HT1080 (cell line): ENCODE measurements at places on chromosomes 12 and 14. TPM values are rescaled to one million over a fixed set of nuclear protein-coding genes. Genes with fewer than 3 reads are reported as not detected.

DNA sequence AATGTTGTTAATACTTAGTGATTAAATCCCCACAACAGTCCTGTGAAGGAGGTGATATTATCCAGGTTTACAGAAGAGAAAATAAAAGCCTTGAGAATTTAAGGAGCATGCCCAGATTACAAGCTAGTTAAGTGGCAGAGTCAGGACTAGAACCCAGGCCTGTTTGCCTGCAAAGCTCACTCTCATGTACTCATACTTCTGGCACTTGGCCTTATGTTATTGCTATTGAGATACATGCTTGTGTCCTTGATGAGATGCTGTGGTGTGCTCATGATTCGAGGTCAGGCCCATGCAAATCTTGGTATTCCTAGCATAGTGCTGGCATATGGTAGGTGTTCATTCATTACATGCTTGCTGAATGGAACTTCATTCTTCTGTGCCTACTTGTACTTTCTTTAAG is 7.6 kb upstream of the EID3 start:
- no peak for DNase-seq

DNA sequence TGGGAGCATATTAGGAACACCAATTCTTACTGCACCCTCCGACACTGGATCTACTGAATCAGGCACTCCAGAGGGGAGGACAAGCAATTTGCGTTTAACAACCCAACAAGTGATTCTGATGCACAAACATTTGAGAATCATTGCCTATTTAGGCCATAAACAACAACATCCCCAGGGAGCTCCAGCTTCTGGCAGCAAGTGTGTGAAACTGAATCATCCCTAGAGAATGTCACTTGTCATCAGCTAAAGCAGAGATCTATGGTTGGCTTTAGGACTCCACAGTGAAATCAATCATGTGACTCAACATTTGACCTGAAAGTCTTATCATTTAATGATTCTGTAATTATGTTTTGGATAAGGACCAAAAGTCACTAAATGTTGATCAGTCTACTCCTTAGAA is 505.0 kb upstream of the FLRT2 start:
- DNase-seq = no peak

DNA sequence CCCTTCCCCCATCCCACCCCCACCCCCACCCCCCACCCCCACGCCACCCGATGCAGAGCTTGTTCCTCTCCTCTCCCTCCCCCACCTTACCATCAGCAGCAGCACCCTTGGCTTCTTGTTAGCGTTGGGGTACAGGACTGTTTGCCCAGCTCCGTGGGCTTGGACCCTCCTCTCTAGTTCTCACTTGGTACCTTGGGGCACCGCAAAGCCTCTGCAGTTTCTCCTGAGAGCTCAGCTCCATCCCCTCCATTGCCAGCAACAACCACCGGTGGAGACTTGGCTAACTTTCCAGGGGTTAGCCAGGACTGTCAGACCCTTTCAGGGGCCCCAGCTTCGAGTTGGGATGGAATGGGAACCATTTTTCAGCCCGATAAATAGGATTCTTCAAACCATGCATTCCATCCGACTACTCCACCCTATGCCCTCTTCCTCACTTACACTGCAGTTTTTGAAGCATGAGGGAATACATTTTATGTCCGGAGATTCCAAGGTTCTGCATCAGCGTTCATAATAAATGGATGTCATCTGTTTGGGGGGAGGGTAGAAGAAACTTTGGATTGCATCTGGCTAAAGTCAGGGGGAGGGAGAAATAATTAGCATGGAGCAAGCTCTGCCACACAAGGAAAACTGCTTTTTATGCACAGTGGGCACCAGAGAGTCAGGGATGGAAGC is 1.1 kb downstream of the SCN8A start:
- peak; percentile 53 for DNase-seq

ZDHHC22 gene
- 0.10 TPM in 1 of 2 replicates, not detected in the other for total RNA-seq

- DNase-seq = peak; percentile 77
Observed at GRCh38 chr12:5171701-5172100, 128.0 kb downstream of the KCNA5 start.

DNA sequence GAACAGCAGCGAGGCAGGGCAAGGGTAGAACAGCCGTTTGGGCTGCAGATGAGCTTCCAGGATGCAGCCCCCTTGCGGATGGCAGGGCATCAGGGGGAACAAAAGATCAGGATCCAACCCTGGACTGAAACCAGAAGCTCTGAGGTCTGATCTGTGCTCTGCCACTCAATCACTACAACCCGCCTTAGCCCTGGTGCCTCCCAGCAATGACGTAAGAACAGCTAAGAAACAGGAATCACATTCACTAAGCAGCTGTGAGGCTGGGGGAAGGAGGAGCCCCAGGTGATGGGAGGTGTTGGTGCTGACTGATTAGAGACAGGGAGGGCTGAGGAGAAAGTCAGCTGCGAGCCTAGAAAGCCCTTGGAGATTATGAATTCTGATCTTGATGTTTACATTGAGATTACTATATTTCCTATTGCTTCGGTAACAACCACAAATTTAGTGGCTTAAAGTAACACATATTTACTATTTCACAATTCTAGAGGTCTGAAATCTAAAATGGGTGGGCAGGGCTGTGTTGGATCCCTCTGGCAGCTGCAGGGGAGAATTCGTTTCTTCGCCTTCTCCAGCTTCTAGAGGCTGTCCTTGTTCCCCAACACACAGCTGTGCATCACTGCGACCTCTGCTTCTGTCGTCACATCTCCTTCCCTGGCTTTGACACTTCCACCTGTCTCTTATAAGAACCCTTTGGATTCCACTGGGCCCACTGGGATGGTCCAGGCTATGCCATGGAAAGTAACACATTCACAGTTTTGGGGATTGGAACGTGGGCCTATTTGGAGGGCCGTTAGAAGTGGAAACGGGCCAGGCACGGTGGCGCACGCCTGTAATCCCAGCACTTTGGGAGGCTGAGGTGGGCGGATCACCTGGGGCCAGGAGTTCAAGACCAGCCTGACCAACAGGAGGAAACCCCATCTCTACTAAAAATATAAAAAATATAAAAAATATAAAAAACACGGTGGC is 6.1 kb upstream of the CD9 start:
- DNase-seq = no peak

GRCh38 chr12:105887131-105887530 is 251.6 kb downstream of the NUAK1 start:
- DNase-seq = no peak

DNA sequence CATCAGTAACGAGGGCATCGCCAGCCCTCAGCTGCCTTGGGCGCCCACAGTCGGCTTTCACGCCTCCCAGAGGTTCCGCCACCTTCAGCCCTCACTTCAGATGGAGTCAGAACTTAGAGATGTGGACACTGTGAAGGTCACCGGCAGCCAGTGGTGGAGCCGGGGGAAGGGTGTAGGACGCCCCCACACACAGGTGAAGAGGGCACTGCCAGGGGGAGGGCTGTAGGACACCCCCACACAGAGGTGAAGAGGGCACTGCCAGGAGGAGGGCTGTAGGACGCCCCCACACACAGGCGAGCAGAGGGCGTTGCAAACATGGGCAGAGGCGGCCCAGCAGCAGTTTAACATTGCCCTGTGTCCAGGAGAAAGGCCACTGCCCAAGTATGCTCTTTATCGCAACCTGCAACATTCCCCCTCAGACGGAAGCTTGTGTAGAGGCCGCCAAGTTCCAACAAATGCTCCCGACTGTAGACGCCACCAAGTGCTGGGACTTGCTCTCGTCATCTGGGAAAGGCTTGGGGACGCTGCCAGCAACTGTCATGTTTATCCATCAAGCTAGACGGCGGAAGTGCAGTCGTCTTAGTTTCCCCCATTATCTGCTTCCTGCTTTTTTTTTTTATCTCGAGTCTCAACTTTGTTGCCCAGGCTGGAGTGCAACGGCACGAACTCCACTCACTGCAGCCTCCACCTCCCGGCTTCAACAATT is 4.9 kb upstream of the ANKLE2 start:
- DNase-seq = no peak

KRT77 gene
- not detected in 2 replicates for total RNA-seq

DNA sequence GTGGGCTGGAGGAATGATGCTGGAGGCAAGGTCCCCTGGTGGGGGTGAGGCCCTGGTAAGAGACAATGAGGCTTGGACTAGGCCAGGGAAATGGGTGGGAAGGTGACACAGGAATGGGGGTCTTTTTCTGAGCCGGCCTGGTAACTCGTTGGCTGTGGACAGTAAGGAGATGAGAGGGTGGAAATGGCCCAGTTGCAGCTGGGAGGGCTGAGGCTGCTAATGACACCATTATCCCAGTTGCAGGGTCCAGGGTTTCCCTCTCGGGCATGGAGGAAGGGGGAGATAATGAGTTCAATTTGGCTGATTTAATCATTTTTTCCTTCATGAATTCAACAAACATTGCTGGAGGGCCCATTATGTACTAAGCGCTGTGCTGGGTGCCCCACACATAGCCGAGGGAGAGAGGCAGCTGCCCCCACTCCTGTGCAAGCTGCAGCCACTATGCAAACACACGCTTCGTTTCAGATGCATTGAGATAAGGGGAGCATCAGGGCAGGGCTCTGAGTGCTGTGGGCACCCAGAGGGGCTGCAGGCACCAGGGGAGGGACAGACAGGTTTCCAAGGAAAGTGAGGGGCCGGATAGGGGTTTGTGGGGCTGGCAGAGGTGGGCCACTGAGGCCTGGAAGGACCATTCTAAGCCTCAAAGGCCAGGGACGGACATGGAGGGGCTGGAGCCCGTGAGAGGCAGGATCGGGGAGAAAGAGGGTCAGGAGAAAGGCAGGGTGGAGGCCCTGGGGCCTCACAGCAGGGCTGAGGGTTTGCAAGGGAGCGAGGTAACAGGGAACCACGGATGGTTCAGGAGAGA is 43.2 kb upstream of the MEG3 start:
- no peak for DNase-seq

GLS2 gene
- total RNA-seq = not detected in 2 replicates

DNA sequence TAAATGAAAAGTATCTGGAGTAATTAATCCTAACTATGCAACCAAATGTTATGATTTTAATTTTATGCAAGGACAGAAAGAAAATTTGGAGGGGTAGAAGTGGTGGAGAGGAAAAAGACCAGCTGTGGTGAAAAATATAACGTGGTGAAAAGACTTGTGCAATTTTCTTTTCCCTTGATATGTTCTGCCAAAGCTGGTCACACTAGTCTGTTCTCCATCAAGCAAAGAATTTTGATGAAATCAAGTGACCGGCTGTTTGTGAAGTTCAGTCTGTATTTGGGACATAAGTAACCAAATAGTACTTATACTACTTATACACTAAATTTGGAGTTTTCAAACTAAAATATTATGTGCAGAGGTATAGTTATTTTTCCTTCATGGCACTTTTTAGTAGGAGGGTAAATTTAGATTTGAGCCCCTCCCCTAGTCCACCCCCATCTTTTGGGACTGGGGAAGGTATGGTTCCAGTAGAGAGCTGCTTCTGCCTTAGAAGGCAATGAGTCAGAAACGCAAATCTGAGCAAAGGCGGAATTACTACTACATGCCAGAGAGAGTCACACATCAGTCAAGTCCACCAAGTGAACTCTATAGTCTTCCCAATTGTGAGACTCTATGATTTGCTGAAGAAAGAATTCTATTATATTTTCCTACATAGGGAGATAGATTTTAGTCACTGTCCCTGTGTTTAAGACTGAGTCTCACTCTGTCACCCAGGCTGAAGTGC is 229.7 kb downstream of the SLC25A21 start:
- peak; percentile 45 for DNase-seq

- DNase-seq = no peak
Observed at GRCh38 chr12:55925870-55926737, 1.6 kb downstream of the PYM1 start.

DNA sequence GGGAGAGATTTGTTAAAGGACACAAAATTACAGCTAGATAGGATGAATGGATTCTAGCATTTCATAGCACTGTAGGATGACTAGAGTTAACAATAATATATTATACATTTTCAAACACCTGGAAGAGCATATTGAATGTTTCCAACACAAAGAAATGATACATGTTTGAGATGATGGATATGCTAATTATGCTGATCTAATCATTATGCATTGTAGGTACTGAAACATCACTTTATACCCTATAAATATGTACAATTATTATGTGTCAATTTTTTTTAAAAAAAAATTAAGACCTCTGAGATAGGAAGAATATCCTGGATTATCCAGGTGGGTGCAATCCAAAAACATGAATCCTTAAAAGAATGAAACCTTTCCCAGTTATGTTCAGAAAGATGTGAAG is 100.3 kb upstream of the CPNE8 start:
- DNase-seq = no peak

- no peak for DNase-seq
Observed at GRCh38 chr12:93006471-93007208, 77.5 kb upstream of the EEA1 start.

GRCh38 chr14:58882577-58883018 is 244.8 kb downstream of the DACT1 start:
- no peak for DNase-seq
